ENCODE measurements at places on chromosomes 6 and 20.

GRCh38 chr6:20188630-20189075 lies 23.6 kb downstream of the MBOAT1 start:
- no peak for DNase-seq
- no peaks in the 10 kb centered on the region for H3K27me3 ChIP-seq
- H3K4me1 ChIP-seq = no peaks in the 10 kb centered on the region
- H3K27ac ChIP-seq = no peak overlapping the region

- H3K27ac ChIP-seq = no peak overlapping the region
- H3K4me1 ChIP-seq = no peaks in the 10 kb centered on the region
- no peaks in the 10 kb centered on the region for H3K27me3 ChIP-seq
- DNase-seq = no peak
- H3K4me3 ChIP-seq = no peak overlapping the region
- H3K36me3 ChIP-seq = no peaks in the 10 kb centered on the region
Observed at GRCh38 chr6:161985876-161986423, 712.1 kb upstream of the AGPAT4 start.

DNA sequence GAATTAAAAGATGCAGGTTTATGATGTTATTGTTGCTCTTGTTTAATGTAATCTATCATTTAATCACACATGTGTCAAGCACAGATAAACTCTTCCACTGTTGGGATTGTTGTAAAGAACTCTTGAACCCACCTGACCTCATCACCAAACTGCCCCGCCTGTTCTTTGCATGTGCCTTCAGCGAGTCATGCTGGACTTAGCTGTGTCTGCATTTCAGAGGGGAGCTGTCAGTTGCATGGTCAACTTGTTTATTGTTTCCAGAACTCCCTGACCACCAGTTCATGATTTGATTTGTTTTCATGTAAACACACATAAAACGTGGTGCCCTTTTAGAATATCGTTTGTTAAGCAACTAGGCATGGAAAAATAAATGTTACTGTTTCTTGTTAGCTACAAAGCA lies 93.6 kb downstream of the KHDC1L start:
- H3K4me3 ChIP-seq = no peak overlapping the region
- H3K27ac ChIP-seq = no peak overlapping the region
- peaks cover 23% of the 10 kb centered on the region for H3K27me3 ChIP-seq
- H3K36me3 ChIP-seq = no peaks in the 10 kb centered on the region
- H3K4me1 ChIP-seq = no peaks in the 10 kb centered on the region

DNA sequence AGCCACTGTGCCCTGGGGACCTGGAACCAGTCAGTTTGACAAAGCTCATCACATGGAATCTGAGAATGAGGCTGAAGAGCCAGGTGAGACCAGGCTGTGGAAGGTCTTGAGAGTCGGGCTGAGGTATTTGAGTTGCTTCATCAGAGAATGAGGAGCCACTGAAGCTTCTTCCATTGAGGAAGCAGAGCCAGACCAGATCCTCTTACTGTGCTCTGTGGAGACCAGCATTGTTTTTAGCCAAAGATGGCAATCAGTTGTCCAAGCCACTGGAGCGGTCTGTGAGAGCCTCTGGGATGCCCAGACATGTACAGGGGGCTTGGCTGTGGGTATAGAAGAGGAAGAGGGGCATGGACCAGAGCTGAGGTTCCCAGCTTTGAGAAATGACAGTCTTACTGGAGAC lies 6.1 kb upstream of the EPB41L1 start:
- H3K27me3 ChIP-seq = no peaks in the 10 kb centered on the region
- DNase-seq = no peak
- H3K36me3 ChIP-seq = no peaks in the 10 kb centered on the region
- no peak overlapping the region for H3K4me3 ChIP-seq

GRCh38 chr20:58450254-58450653 lies 61.2 kb downstream of the VAPB start:
- H3K4me1 ChIP-seq = no peaks in the 10 kb centered on the region
- peaks cover 5% of the 10 kb centered on the region for H3K36me3 ChIP-seq

DNA sequence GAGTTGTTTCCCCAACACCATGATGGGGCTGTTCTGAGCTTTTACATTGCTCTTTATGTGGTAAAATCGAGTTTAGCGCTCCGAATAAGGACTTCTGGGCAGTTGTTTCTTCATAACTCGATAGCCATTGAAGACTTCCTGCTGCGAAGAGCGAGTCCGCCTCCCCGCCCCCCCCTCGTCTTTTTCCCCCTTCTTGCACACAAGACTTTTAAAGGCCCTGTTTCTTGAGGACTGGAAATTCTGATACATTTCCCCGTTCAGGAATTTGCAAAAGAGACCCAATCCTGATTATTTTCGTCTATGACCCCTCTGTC lies 1.5 kb upstream of the CITED2 start:
- peak overlapping the region; percentile 93 for H3K4me3 ChIP-seq
- DNase-seq = no peak
- no peaks in the 10 kb centered on the region for H3K27me3 ChIP-seq
- peaks cover 18% of the 10 kb centered on the region for H3K4me1 ChIP-seq
- no peaks in the 10 kb centered on the region for H3K36me3 ChIP-seq

DNA sequence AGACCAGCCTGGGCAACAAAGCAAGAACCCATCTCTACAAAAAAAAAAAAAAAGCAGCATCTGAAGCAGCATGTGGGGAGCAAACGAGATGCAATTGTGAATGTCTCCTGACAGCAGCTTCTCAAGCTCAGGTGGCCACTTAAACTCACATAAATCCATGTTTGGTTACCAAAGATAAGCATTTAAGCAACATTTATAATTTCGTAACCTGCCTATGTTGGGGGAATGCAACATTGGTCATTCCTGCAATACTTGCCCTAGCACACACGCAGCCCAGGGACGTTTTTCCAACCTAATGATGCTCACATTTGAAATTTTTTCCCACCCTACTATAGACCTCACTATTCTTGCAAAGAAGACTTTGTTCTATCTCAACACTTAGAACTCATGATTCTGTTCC lies 113.3 kb downstream of the ZFP64 start:
- H3K4me1 ChIP-seq = no peaks in the 10 kb centered on the region
- no peaks in the 10 kb centered on the region for H3K27me3 ChIP-seq
- no peak overlapping the region for H3K4me3 ChIP-seq
- no peak overlapping the region for H3K27ac ChIP-seq
- H3K36me3 ChIP-seq = no peaks in the 10 kb centered on the region
- DNase-seq = no peak

DNA sequence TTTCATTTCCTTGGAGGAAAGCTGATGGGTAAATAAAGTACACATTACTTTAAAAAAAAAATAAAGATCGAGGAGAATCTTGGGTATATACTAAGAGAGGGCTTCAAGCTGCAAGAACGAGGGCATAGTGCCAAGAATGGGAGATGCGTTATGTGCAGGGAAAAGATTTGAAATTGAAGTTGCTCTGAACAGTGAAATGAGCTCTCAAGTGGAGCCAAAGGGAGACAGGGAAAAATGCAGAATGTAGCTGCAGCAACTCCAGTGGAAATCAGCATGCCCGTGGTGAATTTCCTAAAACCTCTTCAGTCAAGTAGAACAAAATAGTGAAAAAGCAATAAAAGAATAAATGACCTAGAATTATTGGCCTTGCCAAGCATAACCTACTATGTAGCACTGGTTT lies 11.4 kb upstream of the COL9A1 start:
- H3K4me1 ChIP-seq = no peaks in the 10 kb centered on the region
- H3K27me3 ChIP-seq = no peaks in the 10 kb centered on the region

Data from endothelial cell of umbilical vein (primary cell).